ENCODE measurements at places on chromosomes 6 and 20. TPM values are rescaled to one million over a fixed set of nuclear protein-coding genes. Genes with fewer than 3 reads are reported as not detected.
A peak's percentile ranks its signal among the peaks of the same experiment; 100 is the strongest.

DNA sequence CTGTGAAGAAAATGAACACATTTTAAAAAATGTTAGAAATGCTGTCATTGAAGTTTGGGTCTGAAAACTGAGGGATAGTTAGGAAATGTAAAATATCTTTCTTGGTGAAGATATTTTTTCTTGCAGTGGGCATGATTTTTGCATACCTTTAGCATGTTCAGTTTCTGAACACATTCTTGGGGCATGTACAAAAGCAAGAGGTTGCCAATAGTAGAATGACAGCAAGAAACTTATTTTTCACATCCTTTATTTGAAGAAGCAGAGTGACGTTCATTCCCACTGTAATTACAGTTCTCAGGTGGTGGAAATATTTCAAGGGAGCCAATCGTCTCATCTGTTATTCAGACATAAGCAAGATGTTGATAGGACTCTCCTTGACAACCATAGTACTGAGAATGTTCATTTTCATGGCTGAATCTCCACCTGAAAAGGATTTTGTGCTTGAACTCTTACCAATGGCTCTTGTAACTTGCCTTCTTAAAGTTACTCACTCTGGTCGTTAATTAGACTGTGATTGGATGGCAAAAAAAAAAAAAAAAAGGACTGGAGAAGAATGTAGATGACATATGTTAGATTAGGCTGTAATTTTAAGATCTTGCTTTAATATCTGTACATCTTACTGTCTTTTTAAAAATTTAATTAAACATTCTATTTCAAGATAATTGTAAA is 74.4 kb downstream of the DOK5 start:
- no peak overlapping the region for H3K4me3 ChIP-seq
- H3K27ac ChIP-seq = peak overlapping the region; percentile 33
- DNase-seq = peak; percentile 66
- no peaks in the 10 kb centered on the region for H3K27me3 ChIP-seq
- H3K4me1 ChIP-seq = peaks cover 11% of the 10 kb centered on the region

DNA sequence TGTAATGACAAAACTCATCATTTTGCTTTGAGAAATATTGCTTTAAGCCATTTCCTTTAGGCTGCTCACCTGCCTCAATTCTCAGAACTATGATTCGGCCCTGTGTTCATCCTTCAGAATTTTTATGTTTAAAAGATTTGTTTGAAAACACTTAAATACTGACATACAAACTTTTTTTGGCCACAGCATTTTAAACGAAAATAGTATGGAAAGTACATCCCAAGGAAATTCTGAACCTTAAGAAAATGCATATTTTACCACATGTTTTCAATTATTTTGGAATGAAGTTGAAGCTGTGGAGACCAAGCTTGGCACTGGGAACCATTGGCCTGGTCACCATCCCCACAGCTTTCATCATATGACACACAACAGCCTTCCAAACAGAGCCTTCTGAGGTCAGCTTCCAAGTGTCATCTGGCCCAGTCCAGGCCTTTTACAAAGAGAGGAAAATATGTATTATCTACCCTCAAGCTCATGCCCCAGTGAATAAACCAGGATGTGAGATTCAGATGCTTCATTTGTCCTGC is 83.3 kb downstream of the SOD2 start:
- no peaks in the 10 kb centered on the region for H3K4me1 ChIP-seq
- no peaks in the 10 kb centered on the region for H3K36me3 ChIP-seq
- no peak overlapping the region for H3K27ac ChIP-seq
- H3K27me3 ChIP-seq = no peaks in the 10 kb centered on the region
- DNase-seq = no peak
- no peak overlapping the region for H3K4me3 ChIP-seq

- H3K36me3 ChIP-seq = no peaks in the 10 kb centered on the region
- H3K4me3 ChIP-seq = no peak overlapping the region
- H3K4me1 ChIP-seq = no peaks in the 10 kb centered on the region
- H3K27ac ChIP-seq = no peak overlapping the region
- H3K27me3 ChIP-seq = no peaks in the 10 kb centered on the region
- no peak for DNase-seq
Measured at GRCh38 chr6:25450469-25451198, 171.5 kb downstream of the CARMIL1 start.

- H3K27ac ChIP-seq = no peak overlapping the region
- H3K36me3 ChIP-seq = no peaks in the 10 kb centered on the region
- H3K27me3 ChIP-seq = no peaks in the 10 kb centered on the region
- H3K4me3 ChIP-seq = no peak overlapping the region
Measured at GRCh38 chr20:15913391-15914025, 659.7 kb downstream of the KIF16B start.

DNA sequence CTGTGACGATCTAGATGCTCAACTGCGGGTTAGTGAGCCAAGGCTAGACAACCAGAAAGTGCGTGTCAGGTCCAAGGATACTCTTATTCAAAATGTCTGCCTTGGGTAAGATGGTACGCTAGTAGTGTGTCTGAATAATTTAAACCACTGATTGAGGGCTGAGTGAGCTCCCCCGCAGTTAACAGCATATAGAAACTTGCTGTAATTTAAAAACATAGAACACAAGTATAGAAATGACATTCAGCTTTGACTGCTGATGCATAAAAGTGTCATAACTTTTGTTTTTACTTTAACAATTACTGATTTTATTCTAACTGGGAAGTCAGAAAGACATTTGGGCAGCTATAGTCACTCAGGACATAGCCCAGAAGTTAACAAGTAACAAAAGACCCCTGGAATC is 45.6 kb upstream of the SLC22A1 start:
- H3K4me3 ChIP-seq = no peak overlapping the region
- H3K4me1 ChIP-seq = peaks cover 5% of the 10 kb centered on the region
- peaks cover 20% of the 10 kb centered on the region for H3K36me3 ChIP-seq
- no peaks in the 10 kb centered on the region for H3K27me3 ChIP-seq
- H3K27ac ChIP-seq = no peak overlapping the region

- H3K27ac ChIP-seq = no peak overlapping the region
- peaks cover 4% of the 10 kb centered on the region for H3K27me3 ChIP-seq
- H3K4me1 ChIP-seq = no peaks in the 10 kb centered on the region
- no peak for DNase-seq
Measured at GRCh38 chr20:46272389-46273047, 35.8 kb downstream of the CDH22 start.

GRCh38 chr6:77403424-77403823 is 59.9 kb downstream of the HTR1B start:
- H3K4me1 ChIP-seq = no peaks in the 10 kb centered on the region
- H3K4me3 ChIP-seq = no peak overlapping the region
- H3K36me3 ChIP-seq = no peaks in the 10 kb centered on the region
- H3K27me3 ChIP-seq = no peaks in the 10 kb centered on the region

DNA sequence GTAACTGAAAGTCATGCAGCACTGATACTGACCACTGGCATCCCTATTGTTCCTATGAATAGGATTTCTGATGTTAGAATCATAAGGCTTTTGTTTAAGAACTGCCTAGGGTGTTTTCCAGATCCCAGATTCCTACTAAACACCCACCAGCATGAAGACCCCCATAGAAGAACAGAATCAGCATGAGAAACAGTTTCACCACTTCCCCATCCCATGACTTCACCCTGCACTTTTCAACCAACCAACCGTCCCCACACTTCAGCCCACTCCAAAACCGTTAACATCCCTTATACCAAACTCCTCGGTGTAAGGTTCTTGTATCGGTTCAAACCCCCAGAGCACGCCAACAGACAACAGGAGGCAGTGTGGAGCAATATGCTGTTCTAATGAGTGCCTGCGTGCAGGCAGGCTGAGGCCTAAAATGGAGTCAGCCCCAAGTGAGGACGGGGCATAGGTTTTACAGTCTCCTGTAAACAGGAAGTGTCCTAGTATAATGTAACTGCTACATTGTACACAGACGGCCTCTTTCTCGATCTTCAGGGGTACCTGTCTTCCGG is 11.4 kb upstream of the SSTR4 start:
- DNase-seq = no peak
- no peaks in the 10 kb centered on the region for H3K4me1 ChIP-seq
- H3K36me3 ChIP-seq = no peaks in the 10 kb centered on the region
- H3K27me3 ChIP-seq = no peaks in the 10 kb centered on the region

DNA sequence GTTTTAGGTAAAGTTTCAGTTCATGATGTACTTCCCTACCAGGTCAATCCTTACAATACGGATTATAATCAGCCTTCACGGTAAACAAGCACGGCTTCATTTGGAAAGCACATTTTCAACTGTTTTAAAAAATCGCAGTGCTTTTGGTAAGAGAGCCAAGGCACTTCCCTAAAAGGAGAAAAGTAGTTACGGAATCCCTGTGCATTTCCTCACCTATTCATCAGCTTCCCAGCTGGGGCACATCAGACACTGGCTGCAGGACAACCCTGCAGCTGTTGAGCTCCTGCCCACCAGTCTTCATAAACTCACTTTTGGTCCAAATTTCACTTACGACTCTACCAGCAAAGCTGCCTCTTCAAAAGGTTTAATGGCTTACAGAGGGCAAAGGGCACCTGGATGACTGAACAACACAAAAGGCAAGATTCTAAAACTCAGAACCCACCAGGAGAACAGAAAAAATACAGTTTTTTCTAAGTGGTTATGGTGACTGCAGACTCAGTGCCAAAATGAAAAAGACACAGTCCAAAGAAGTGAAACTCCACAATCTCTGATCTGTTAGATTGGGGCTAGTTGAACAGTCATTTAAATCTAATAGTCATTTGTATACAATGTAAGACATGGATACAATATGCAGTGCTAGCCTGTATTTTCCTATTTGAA is 7.5 kb downstream of the SNX5 start:
- DNase-seq = peak; percentile 55
- H3K27ac ChIP-seq = no peak overlapping the region
- peaks cover 62% of the 10 kb centered on the region for H3K4me1 ChIP-seq
- H3K4me3 ChIP-seq = no peak overlapping the region
- H3K36me3 ChIP-seq = peaks cover 14% of the 10 kb centered on the region

DNA sequence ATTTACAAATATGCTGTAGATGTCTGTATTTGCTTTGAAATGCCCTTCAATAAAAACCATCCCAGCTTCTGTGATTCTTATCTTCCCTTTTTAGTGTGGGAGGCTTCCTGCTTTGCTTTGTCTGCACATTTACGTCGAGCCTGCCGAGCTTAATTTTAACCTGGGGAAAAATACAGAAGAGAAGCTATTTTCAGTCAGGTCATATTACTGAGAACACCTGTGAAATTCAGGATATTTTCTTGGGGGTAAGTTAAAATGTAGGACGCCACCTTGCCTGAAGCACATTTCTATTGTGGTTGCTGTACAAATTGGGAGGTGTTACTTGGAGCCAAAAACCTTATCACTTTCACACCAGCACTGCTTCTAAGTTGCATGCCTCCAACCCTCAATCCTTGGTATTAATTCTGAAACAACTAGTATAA is 43.6 kb upstream of the FUCA2 start:
- peaks cover 18% of the 10 kb centered on the region for H3K4me1 ChIP-seq
- H3K4me3 ChIP-seq = no peak overlapping the region
- H3K27ac ChIP-seq = peak overlapping the region; percentile 81
- no peaks in the 10 kb centered on the region for H3K27me3 ChIP-seq

- H3K36me3 ChIP-seq = no peaks in the 10 kb centered on the region
- H3K27ac ChIP-seq = no peak overlapping the region
- H3K4me1 ChIP-seq = no peaks in the 10 kb centered on the region
- peak; percentile 37 for DNase-seq
Measured at GRCh38 chr6:156809034-156809433, 31.9 kb downstream of the ARID1B start.

DNA sequence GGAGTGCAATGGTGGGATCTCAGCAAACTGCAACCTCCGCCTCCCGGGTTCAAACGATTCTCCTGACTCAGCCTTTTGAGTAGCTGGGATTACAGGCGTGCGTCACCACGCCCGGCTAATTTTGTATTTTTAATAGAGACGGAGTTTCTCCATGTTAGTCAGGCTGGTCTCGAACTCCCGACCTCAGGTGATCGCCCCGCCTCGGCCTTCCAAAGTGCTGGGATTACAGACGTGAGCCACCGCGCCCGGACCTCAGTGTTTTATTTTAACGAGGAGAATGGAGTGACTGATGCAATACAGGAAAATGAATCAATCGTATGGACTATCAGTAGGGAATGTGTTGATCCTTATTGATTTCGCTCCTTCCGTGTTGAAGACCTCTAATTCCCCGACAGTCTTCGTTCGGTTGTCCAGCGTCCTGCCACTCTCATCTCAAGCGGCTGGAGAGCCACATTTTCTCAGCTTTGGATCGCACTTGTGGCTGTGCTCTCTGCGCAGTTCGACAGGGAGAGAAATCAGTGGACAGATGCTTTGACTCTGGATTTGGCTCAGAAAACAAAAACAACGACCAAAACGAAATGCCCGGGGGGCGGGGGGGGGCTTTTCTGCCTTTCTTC is 166.2 kb downstream of the TRIM27 start:
- peak overlapping the region; percentile 22 for H3K4me3 ChIP-seq
- H3K27me3 ChIP-seq = peaks cover 2% of the 10 kb centered on the region
- no peak overlapping the region for H3K27ac ChIP-seq
- H3K4me1 ChIP-seq = no peaks in the 10 kb centered on the region
- no peaks in the 10 kb centered on the region for H3K36me3 ChIP-seq

DNA sequence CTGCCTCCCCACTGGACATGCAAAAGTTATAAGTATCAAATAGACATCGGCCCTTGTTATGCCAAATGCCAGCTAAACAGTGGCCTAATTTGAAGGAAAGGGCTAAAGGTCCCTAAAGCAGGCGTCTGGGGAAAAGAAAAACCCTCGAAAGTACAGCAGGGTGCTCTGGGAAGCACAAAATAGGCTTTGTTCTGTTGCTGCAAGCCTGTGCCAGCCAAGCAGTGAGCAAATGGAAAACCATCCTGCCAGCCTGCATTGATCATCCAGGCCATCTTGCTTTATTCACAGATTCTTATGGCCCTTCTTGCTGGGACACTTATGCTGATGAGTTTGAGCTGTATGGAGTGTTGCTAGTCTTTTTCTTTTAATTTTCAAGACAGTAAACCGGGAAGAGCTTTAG is 62.2 kb upstream of the PLEKHG1 start:
- H3K27me3 ChIP-seq = peaks cover 13% of the 10 kb centered on the region
- DNase-seq = no peak
- no peak overlapping the region for H3K4me3 ChIP-seq
- no peaks in the 10 kb centered on the region for H3K36me3 ChIP-seq

Gene SPATA25
- 1.7 TPM for total RNA-seq

Gene BPIFB1
- total RNA-seq = not detected

Gene MDFI
- 144 TPM for total RNA-seq

Gene DPPA5
- total RNA-seq = not detected

Gene UNC5CL
- total RNA-seq = 0.27 TPM

Gene TSHZ2
- total RNA-seq = 0.72 TPM

Gene FNDC1
- 8.6 TPM for total RNA-seq

Gene HLA-DRA
- not detected for total RNA-seq

Gene TFEB
- 4.7 TPM for total RNA-seq

Gene LPA
- total RNA-seq = not detected

Data from astrocyte (in vitro differentiated cells and primary cell).